Left ventricle myocardium superior (tissue), 1 donor: ENCODE measurements at places on chromosomes 16 and 17. TPM values are rescaled to one million over a fixed set of nuclear protein-coding genes. Genes with fewer than 3 reads are reported as not detected.

FOXF1 gene
- 0.25 TPM for total RNA-seq

MOSMO gene
- 11.3 TPM for total RNA-seq

MYOCD gene
- total RNA-seq, result 35.7 TPM

SLC5A10 gene
- not detected for total RNA-seq

OR2C1 gene
- not detected for total RNA-seq

DNA sequence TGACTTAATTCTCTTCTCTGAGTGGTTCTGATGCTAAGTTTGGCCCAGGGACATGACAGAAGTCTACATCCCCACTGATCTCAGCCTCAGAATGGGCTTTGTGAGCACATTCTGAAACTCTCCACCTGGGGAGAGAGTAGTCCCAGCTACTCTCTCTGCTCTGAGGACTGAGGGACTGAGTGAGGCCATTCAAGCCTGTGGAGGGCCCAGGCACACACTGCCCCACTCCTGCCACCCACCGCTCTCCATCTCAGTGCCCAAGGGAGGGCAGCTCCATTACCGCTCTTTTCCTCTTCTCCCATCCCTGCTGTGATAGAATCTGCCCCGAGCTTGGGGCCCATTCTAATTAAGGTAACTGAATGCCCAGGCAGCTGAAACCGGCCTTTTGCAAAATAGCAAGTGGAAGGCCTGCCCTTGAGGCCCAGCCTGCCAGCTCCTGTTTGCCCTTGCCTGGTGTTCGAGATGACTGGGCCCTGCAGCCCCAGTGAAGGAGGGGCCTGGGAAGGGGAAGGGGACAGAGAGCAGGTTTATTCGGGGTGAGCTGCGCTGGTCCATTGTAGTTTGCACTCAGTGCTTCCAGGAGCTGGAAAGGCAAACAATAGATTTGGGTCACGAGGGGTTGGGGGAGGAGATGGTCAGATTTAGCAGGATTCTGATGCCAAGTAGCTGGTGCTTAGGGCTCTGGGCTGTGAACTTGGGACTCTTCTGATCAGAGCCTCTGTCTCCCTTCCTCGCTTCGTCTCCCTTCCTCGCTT lies 76.2 kb downstream of the RAB11FIP4 start:
- peak; percentile 70 for DNase-seq

- DNase-seq, result no peak
Measured at GRCh38 chr16:23959752-23960072, 123.9 kb downstream of the PRKCB start.

GRCh38 chr17:3722716-3723115 lies 987 bp upstream of the HASPIN start:
- no peak for DNase-seq

DNA sequence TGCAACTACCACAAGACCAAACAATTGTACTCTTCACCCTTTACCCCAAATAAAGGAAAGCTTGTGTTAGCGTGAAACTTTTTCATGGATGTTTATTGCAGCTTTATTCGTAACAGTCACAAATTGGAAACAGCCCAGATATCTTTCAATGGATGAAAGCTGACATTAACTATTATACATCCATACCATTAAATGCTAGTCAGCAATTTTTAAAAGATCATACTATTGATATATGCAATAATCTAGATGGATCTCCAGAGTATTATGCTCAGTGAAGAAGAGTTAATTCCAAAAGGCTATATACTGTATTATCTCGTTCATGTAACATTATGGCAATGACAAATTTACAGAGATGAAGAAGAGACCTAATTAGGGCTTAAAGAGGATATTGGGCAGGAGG lies 1491.2 kb upstream of the CDH8 start:
- no peak for DNase-seq

GRCh38 chr16:83932955-83933673 lies 19.9 kb upstream of the OSGIN1 start:
- DNase-seq, result no peak

DNA sequence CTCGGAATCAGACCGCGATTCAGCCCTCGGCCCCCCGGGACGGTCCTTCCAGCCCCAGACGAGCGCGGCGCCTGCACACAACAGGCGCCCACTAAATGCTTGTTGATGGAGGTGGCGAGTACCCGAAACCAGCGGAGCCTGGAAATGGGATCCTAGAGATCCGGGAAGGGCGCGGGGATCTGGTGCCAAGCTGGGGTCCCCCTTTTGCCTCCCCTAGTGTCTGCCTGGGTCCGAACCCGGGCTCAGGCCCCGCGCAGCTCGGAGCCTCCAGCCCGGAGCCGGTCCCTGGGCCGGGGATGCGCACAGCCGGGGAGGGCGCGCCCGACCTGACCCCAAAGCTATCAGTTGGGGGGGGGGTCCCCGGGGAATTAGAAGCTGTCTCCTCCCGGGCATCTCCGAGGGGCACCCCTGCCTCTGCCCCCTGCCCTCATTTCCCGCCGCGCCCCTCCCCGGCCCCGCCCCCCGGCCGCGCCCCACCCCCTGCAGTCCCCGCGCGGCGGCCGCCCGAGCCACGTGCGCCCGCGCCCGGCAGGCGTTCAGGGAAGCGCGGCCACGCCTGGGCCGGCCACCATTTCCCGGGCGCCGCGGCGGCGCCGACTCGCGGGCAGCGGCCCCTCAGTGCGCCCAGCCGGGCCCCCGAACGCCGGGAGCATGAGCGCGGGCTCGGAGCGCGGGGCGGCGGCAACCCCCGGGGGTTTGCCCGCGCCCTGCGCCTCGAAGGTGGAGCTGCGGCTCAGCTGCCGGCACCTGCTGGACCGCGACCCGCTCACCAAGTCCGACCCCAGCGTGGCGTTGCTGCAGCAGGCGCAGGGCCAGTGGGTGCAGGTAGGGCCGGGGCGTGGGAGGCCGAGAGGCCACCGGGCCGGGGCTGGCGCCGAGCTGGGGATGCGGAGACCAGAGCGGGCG lies at the start of gene CPNE7:
CPNE7 (plus strand) TSS at position 512 of the 906 bp plus-strand sequence; CDS start at position 652, 140 bp downstream.
- DNase-seq, result no peak

GRCh38 chr16:23859713-23860269 lies 24.0 kb downstream of the PRKCB start:
- DNase-seq, result no peak

- DNase-seq, result no peak
Measured at GRCh38 chr17:42474276-42474675, 15.6 kb downstream of the ATP6V0A1 start.

GRCh38 chr16:56672761-56673536 lies 3.3 kb downstream of the MT1H start:
- no peak for DNase-seq

GRCh38 chr16:77403732-77404131 lies 31.1 kb downstream of the ADAMTS18 start:
- no peak for DNase-seq

GRCh38 chr17:50953831-50954601 lies 87.9 kb upstream of the TOB1 start:
- DNase-seq, result peak; percentile 68

DNA sequence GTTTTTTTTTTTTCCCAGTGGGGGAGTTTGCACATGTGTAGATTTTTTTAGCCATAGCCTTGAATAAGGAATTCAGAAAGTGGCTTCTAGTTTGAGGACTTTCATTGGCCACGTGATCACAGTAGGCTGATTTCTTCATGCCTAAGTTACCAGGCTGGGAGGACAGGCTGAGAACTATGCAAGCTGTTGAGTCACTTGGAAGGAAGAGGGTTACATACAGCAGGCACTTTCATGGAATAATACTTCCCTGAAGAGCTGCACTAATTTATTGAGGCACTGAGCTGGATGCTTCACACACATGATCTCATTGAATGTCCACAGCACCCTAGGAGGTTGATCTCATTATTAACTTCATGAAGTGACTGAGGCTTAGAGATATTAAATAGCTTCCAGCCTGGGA lies 22.8 kb downstream of the PRKCB start:
- no peak for DNase-seq

DNA sequence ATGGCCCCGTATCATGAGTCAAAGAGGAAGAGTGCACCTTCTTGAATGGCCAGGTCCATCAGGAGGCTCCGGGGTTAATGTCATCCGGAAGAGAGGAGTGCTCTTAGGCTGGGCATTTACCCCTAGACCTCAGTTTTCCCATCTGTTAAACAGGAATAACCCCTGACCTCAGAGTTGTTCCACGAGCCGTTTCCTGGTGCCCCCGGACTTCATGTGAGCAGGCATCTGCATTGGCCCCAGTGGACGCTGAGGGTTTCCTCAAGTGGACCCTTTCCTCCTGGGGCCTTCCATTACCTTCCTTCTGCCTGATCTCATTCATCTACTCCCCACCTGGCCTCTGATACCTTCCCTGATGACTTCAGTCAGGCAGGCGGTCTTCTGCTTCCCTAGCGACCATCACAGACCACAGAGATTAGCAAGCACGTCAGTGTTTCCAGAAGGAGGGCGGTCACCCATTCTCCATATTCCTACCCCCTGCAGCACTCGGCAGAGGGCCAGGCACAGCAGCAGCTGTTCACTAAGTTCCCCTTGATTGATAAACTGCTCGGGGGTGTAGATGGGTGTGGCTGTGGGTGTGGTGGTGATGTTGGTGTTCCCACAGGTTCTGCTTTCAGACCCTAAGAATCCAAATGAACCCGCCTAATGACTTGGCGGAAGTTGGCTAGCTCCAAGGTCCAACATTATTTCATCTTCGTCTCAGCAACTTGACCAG lies 346.6 kb upstream of the TNRC6C start:
- no peak for DNase-seq

GRCh38 chr16:70681382-70682238 lies 4.2 kb downstream of the MTSS2 start:
- peak; percentile 47 for DNase-seq

- DNase-seq, result no peak
Measured at GRCh38 chr16:28181515-28181914, 30.2 kb downstream of the XPO6 start.

- peak; percentile 53 for DNase-seq
Measured at GRCh38 chr17:2967515-2967914, 95.9 kb downstream of the OR1D5 start.
